NCI-H1417 (cell line): ENCODE measurements at places on chromosomes 4 and X.
A peak's percentile ranks its signal among the peaks of the same experiment; 100 is the strongest.

- DNase-seq = no peak
These were observed 171.6 kb downstream of the FAT4 start for GRCh38 chr4:125486351-125486750.

DNA sequence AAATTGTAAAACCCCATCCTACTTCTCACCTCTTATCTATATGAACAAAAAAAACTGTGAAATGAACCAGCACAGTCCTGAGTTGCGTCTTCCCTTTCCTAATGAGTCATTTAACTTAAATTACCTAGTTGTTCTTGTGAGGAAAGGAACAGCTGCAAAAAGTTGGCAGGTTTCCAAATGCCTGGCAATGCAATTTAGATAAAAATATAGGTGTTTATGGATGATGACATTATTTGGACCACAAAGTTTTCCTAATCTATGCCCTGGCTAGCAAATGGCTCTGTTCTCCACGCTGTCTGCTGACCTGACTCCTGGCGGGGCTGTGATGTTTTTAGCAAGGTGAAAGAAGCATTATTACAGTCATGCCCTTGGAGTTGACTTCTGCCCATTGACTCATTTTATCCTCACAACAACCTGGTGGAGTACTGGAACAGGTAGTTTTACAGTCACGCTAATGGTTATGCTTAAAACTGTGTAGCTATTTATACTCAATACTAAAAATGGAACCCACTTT, 29.8 kb upstream of the RELL1 start:
- DNase-seq = peak; percentile 77

- DNase-seq = no peak
These were observed 1.9 kb upstream of the PACRGL start for GRCh38 chr4:20698382-20698781.

DNA sequence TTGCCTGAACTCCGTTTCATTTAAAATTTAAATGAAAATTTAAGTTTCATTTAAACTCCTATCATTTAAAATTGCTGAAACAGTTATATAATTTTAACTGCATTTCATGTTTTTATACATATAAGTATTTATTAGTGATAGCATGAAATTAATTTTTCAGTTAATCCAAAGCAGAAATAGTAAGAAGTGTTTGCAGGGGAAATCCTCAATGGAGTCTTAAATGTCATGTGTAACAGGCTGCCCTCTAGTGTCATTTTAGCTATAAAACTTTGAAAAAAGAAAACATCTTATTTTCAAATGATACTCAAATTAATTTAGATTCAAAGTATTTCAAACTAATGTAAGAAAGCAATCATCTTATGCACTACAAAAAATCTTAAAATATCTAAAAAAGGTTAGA, 27.2 kb downstream of the TAPT1 start:
- DNase-seq = peak; percentile 47

- DNase-seq = no peak
These were observed 44.1 kb upstream of the PRKX start for GRCh38 chrX:3757510-3758025.

GRCh38 chrX:69262036-69262936, 97.0 kb upstream of the PJA1 start:
- no peak for DNase-seq
